ENCODE measurements at places on chromosomes 11 and 22.

DNA sequence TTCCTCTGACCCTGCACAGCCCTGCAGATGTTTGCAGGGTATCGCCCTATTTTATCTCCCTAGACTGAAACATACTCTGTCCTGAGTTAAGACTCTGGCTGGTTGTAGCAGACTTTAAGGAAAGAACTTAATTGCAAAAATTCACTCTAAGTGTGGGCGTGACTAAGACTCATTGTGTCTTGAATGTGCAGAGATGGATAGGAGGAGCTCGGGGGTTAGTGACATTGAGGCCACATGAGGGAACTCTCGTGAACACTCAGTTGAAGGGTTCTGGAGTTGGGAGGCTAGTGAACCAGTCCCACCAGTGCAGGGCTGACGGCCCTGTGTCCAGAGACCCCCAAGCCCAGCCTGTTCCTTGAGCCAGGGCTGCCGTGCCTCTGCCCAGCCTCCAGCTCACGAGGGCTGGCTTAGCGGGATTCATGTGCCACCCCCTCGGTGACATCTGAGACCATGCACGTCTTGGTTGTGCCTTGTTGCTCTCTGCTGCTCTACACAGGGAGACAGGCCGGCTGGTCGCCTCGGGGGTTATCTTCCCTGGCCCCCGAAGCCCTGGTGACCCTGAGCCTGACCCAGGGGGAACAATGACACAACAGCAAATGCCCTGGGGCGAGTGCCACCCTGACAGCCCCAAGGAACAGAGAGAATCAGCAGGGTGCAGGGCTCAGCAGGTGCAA is 11.4 kb upstream of the TBX1 start:
- DNase-seq, result no peak

GRCh38 chr11:76892306-76892705 is 31.6 kb downstream of the ACER3 start:
- no peak for DNase-seq

GRCh38 chr11:84819128-84819527 is 808.0 kb downstream of the DLG2 start:
- DNase-seq, result no peak

GRCh38 chr11:112223754-112224532 is 2.3 kb upstream of the PTS start:
- DNase-seq, result no peak

- DNase-seq, result peak; percentile 19
These were observed 75.2 kb downstream of the PTPRJ start for GRCh38 chr11:48055292-48056132.

- DNase-seq, result peak; percentile 52
These were observed at the start of gene CERK for GRCh38 chr22:46737976-46738646. CERK (minus strand) TSS chr22:46738252; CDS start chr22:46738148, 104 bp downstream.

DNA sequence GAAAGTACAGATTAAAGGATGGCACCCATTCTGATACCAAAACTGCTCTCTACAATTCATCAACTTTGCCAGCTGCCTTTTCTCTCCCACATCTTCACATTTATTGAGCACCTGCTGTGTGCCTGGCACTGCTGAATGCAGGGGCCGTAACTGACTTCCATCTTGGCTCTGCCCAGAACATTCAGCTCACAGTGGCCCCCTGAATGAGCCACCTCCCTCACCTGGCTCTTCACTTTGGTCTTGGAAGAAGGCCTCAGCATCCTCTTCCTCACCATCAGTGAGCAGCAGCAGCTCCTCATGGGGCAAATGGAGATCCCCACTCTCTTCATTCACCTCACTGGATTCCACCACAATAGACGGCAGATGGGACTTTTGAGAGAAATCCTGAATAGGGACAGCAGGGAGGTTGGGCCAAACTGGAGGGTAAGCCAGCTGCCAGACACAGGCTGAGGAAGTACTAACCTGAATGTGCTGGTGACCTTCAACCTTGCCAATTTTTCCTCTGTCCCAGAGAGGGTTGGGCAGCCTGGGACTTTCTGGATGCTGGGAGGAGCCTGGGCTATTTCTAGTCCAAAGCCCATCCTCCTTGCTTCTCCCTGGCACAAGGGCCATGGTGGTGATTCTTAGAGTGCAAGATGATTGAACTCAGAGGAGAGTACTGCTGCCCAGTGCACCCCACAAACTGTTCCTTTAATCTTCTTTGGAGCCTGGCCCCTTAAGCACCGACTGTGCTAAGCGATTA is 1.9 kb upstream of the UQCC3 start:
- no peak for DNase-seq

GRCh38 chr11:57752954-57753353 is 1.3 kb upstream of the BTBD18 start:
- DNase-seq, result no peak

DNA sequence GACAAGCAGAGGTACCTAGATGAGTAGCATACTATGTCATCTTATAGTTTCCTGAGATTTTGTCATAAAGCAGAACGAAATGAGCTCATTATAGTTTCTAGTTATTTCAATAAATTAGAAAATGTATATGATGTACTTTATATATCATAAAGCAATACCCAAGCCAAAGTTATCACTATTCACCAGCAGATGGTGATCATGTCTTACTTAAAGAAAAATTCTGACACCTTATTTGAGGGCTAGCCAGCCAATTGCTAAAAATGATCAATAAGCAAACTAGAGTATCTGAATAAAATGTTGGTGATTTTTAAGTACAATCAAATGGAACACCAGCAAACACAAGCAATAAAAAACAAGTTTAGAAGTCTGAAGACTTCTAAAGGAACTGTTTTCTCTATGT is 44.1 kb downstream of the RSF1 start:
- no peak for DNase-seq

DNA sequence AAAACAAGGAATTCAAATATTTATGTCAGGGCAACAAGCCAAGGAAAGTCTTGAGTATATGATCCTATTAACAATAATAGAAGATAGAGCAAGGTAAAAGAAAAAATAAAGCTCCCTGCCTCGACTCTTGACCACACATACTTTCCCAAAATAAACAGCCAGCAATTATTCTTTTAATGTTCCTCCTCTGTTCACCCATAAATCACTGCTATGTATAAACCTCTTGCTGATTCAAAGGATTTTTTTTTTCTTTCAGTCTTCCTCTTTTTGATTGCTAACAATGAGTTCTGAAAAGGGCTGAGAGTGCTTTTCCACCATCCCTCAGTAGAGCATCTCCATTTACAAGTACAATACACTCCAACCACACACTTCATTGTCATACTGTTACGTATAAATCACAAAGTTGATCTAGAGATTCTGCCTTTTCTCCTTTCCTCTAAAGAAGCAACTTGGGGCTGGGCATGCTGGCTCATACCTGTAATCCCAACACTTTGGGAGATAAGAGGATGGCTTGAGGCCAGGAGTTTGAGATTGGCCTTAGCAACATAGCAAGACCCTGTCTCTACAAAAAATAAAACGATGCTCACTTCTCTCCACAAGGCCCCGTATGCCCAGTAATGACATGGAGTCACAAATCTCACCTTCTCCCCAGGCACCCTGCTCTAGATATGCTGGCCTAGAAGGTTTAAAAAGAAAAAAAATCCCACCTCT is 24.0 kb downstream of the RAB30 start:
- DNase-seq, result no peak

DNA sequence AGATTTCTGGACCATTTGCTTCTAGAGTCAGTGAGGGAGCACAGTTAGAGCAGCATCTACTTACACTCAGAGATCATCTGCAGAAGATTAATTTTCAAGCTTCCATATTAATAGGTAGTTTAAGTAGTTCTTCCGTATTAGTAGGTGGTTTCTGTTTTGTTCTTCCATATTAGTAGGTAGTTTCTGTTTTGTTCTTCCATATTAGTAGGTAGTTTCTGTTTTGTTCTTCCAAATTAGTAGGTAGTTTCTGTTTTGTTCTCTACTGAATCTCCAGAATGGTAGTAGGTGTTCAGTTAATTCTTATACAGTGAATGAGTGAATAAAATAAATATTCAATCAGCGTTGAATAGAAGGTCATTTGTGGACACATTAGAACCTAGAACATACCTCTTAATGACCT is 175.7 kb downstream of the TMEM135 start:
- DNase-seq, result no peak

DNA sequence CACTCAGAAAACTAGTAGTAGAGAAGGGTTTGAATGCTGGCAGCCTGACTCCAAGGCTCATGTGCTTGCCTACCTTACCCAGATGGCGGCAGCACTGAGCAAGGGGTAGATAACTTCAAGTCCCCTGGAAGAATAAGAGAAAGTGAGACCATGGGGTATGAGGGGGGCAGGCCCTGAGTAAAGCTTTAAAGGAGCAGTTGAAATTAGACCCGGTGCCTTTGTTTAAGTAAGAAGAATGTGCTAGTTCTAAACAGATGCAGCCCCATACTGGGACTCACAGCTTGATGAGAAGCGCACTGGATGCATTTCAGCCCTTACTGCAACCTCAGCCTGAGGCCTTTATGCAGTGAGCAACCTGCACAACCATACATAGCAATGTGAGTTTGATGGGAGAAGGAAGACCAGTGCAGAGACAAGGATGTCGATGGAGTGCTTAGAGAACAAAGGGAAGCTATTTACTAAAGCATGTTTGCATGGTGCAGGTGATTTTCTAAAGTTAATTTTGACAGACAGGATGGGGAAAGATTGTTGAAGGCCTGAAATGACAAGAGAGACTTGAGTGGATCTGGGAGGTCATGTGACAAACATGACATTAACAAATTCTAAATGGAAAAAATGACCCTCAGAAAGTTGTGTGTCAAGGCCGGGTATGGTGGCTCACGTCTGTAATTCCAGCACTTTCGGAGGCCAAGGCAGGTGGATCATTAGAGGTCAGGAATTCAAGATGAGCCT is 27.1 kb upstream of the TMA7B start:
- no peak for DNase-seq

DNA sequence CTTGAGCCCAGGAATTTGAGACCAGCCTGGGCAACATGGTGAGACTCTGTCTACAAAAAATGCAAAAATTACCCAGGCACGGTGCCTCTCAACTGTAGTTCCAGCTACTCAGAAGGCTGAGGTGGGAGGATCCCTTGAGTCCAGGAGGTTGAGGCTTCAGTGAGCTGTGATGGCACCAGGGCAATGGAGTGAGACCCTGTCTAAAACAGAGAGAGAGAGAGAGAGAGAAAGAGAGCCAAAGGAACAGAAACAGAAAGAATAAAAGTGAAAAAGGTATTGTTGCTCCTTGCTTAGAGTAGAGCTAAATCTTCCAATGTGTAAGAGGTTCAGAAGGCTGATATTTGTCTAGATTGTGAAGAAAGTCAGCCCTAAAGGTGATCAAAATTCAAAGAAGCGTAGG is 8.9 kb upstream of the ETS1 start:
- DNase-seq, result no peak

GRCh38 chr11:117230286-117230961 is 1.4 kb downstream of the PCSK7 start:
- peak; percentile 50 for DNase-seq

GRCh38 chr11:134733646-134734045 is 321.6 kb upstream of the B3GAT1 start:
- DNase-seq, result no peak

- DNase-seq, result no peak
These were observed 21.1 kb downstream of the SERPINH1 start for GRCh38 chr11:75582895-75583717.

- no peak for DNase-seq
These were observed 387.8 kb upstream of the LARGE1 start for GRCh38 chr22:34308101-34308500.

GRCh38 chr11:59151761-59152160 is 9.1 kb downstream of the FAM111A start:
- no peak for DNase-seq

DNA sequence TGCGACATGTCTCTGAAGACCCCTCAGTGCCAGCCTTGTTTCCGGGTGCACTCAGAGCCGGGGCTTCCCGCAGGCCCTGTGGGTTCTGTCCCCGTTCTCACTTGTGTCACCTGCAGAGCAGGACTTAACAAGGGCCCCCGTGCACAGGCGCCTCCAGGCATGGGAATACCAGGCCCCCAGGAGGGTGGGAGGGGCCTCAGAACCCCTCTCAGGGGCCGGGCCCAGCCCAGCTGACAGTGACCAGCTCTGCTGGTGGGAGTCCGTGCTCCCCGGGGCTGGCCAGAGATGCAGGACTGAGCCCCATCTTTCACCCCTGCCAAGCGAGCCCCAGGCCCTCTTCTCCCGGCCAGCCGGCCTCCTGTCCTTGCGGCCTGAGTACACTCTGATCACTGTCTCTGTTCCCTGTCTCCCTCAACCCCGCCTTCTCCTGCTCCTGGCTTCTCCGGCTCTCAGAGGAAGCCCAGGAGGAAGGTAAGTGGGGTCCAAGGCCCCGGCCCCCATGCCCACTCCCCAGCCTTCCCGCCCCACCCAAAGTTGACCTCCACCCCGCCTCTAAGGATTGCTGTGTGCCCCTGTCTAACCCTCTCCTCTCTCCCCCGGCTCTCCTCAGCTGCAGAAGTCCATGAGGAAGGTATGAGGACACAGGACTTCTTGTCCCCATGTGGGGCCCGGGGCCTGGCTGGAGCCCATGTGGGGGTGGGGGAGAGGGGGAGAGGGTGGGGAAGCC is 5.3 kb downstream of the TNNT3 start:
- no peak for DNase-seq

DNA sequence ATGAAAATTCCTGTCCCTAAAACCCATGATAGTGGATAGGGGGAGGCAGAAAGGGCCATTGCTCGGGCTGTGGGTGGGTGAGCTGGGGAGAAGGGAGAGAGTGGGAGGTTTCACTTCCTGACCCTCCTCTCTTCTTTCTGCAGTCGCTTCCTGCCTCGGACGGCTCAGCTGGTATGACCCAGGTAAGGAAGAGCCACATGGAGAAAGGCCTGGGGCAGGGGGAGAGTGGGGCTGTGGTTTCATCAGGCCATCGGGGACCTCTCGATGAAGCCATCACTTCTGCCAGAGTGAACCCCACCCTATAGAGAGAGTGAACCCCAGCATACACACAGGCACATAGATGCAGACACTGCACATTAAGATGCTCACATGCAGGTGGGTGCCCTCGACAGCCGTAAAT is 12.6 kb downstream of the CD5 start:
- DNase-seq, result no peak

DNA sequence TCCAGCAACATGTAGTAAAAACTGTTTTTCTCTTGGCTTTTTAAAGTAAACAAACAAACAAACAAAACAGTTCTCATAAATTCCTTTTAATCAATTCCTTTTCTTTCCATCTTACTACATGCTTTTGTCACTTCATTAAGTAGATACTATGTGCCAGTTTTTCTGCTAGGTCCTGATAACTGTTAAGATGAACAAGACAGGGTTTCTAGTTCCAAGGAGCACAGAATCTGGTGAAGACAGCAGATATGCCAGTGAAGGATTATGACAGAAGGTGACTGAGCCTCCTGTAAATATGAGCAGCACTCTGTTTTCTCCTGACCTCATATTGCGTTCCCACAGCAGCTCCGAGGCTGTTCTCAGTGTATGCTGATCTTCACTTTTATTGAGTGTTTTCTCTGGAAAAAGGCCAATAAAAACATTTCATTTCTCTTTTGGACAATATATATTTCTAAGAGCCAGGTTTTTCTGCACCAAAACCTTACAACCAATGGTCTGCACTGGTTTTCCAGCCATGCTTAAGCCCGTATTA is 45.8 kb downstream of the HEPHL1 start:
- DNase-seq, result no peak

DNA sequence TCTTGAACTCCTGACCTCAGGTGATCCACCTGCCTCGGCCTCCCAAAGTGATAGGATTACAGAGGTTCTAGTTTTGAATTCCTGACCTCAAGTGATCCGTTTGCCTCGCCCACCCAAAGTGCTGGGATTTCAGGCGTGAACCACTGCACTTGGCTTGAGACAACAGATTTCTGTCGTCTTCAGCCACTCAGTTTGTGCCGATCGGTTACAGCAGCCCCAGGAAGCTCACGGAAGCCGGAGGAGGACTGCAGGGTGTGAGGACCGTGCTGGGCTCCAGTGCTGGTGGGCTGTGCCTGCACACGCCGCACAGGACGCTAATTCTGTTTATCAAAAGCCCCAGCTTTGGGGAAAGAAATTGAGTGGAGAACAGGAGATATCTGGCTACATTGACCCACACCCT is 82.0 kb downstream of the CELSR1 start:
- no peak for DNase-seq
